ENCODE measurements at places on chromosomes 7 and 10.

DNA sequence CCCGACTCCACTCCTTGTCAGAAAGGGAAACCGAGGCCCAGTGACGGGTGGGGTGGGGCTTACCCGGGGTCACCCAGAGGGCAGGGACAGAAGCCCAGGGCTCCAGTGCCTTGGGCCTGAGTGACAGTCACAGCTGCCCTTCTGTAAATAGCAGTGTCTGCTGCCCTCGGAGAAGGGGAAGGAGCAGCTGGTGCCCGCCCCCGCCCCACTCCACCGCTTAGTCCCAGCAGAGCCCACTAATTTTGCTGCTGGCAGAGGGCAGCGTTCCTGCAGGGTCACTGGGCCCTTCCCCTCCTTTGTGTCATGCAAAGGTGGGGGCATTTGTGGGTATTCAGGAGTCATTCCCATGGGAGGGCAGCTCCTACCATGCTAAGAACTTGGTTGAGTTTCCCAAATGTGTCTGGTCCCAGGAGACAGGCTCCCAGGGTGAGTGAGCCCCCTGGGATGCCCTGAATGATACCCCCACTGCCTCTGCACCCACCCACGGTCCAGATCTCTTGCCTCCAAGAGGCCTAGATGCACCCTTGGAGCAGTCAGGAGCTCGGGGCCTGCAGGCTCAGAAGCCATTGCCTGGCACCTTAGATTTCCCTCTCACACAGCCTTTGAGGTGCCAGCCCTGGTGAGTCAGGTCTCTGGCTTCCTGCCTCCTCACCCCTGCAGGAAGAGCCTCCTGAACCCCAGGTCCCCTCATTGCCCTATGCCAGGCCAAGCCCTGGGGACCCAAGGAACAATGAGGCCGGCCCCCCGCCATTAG, 17.2 kb downstream of the SH2B2 start:
- DNase-seq = no peak

GRCh38 chr10:75111907-75112679, 637 bp downstream of the SAMD8 start:
- DNase-seq = peak; percentile 55

DNA sequence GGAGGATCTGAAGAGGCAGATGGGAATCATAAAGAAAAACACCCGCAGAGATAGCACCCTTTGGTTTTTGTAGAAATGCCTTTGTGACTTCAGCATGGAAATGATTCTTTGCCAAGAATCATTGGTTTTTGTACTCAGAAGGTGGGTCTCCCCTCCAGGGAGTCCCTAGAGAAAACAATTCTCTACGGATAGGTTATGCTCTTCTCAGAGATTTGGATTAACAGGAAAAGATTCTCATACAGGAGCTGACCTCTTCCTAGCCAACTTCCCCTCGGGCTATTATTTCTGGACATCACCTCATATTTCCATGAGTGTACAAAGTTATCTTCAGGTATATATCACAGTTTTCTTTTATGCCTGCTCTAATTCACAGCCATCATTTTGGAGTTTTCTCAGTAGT, 274.2 kb upstream of the HABP2 start:
- DNase-seq = no peak

GRCh38 chr7:93717217-93717900, 142.8 kb upstream of the CALCR start:
- no peak for DNase-seq

DNA sequence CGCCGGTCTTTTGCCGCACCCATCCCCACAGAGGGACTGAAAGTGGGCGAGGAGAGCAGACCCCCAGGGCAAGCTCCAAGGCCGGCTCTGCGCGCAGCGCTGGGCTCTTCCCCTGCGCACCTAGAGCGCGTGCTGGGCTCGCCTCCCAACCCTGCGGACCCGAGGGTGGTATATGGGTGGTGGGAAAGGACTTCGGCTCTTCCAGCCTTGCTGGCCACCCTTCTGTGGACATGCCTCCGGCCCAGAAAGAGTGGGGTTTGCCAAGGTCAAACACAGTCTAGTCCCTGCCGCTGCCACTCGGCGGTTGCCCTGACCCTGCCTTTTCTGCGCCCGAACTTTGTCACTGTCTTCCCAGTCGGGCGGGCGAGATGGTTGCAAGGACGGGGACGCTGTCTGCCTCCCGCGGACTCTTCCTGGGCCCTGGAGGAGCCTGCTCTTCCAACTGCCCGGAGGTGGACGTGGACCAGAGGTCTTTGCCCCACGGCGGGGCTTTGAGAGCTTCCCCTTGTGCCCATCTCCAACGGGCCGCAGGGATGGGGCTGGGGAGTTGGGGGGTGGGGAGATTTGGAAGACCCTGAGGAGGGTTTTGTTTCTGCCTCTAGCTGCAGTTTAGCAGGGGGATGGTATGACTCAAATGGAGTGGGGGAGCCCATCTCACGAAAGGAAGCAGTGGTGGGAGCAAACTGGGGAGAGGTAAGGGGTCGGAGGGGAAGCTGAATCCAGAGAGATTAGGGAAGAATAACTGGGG, 1.5 kb downstream of the ADCY1 start:
- DNase-seq = no peak

DNA sequence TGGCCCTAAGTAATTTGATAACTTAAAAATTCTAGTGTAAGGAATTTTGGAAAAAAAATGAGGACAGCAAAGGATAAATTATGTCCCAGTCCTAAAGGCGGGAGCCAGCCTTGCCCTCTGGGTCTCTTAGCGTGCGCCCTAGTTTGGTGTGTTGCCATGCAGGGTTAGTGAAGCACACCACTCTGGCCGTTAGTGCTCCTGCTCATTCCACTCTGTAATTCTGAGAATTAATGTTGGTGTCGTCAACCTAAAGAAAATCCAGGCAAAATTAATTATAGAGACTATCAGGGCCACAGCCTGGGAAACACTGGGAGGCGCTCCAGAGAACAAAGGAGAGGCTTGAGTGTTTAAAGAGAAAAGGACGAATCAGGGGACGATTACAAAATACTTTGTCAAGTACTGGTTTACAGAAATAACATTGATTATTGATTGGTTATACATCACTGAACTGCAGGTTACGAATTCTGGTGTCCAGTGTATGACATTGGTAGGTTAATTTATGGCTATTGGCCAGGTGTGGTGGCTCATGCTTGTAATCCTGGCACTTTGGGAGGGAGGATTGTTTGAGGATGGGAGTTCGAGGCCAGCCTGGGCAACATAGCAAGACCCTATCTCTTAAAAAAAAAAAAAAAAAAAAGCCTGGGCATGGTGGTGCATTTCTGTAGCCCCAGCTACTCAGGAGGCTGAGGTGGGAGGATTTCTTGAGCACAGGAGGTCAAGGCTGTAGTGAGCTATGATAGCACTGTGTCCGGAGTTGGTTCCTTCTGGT, 5.8 kb downstream of the DYNC2I1 start:
- no peak for DNase-seq

GRCh38 chr7:94442639-94443038, 47.9 kb downstream of the COL1A2 start:
- no peak for DNase-seq

- DNase-seq = no peak
Measured at GRCh38 chr10:61617586-61617985, 45.1 kb upstream of the CABCOCO1 start.

DNA sequence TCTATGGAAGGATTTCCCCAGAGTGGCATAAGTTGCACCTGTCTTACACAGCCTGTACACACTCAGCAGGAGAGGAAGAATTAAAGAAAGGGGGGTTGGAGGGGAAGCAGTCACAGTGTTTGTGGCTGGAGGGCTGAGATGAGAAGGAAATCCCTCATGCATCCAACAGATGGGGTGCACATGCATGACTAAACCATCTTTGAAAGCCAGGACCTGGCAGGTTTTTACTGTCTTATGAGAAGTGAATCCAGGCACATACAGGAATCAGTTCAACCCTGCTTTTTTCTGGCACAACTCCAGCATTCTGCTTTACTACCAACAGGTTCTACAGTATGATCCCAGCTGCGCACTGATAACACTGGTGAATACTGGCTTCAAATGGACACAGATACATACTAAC, 107.7 kb downstream of the CACNA2D1 start:
- peak; percentile 19 for DNase-seq

DNA sequence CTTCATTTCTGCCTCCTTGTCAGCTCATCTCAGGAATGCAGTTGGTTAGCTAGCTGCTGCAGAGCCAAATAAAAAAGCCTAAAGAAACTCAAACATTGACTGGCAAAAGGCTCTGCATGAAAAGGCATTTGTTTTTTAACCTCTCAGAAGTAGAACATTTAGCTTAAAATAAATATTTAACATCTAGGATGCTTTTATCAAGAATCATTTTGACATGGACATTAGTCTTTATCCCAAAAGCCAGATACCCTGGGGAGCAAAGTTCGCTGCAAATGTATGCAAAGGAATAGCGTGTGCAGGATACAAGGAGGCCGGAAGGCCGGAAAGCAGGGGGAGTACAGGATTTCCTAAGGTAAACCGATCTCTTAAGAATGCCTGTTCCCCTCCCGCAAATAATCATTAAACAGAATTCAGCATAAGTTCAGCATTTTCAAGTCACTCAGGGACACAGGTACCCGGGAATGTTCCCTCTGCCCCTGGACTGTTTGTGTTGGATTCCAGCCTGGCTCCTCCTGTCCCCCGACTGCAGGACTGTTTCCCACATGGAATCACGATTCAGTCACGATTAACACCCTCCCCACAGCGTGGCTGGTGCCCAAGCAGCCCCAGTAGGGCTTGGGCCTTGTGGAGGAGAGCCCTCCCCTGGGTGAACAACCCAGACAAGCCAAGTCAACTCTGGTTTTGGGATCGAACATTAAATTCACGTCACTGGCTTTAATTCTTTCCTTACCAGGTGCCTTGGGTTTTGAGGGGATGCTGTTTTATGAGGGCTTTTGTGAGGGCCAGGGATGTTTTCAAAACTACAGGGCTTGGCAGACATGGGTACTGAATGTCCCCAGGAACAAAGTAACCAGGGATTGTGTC, 97.8 kb downstream of the HIPK2 start:
- DNase-seq = no peak

- DNase-seq = no peak
Measured at GRCh38 chr10:44576702-44577191, 191.8 kb upstream of the CXCL12 start.

GRCh38 chr10:34374356-34375045, 440.6 kb downstream of the PARD3 start:
- no peak for DNase-seq

DNA sequence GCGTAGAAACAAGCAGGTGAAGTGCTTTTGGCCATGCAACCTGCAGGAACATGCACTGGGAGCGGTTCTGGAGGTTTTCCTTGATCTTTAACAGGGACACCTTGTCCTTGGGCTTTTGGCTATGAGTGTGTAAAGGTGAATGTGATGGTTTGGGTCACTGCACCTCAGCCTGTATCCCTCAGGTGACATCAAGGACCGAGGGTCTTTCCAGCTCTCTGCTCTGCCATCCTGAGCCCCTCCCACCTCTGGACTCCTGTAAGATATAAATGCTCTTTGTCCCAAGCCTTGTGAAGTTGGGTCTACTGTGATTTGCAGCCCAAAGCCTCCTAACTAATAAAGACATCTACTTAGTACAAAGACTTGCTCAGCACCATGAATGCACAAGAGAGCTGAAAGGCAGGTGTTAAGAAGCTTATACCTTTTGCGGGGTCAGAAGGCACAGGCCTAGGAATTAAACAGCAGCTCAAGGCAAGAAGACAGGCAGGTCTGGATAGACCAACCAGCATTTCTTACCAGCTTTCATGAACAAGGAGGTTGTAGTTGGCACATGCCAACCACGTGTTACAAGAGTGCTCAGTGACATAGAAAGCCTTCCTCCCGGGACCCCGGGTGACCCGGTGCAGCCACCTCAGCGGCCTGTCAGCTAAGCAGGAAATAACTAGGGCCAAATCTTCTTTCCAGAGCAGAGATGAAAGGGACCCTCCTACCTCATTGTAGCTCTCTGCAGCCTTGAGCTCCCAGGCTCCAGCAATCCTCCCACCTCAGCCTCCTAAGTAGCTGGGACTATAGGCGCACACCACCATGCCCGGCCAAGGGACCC, 89.9 kb downstream of the CARD11 start:
- no peak for DNase-seq

DNA sequence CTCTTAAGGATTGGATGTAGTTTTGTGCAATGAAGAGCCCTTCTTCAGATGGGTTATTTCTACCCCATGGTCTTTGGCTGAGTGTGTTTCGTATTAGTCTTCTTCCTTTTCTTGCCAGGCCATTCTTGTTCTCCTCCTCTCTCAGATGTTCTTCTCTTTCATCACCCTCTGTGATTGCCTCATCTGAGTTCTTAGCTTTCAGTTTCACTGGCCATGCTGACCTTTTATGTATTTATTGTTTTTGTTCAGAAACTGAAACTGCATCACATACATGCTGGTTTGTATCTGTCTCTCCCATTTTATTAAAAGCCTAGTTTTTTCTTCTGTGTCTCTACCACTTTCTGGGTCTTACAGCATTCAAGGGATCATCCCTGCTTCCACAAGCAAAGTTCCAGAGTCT, 21.7 kb upstream of the PCGF5 start:
- peak; percentile 60 for DNase-seq

DNA sequence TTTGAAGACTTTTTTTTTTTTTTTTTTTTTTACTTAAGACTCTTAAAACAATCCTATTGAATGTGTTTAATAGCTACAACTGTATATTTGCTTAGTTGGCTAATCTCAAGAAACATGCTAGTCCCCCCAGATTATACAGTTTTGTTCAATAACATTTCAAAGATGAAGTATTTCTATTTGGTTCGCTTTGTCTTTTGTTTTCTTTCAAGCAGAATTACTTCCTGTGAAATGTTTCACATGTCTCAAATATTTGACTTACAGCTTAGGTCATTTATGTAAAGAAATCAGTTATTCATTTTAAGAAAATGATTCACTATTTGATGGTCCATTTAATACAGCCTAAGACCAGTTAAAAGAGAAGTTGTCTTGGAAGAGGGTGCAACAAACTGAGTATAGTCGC, 12.8 kb upstream of the LAMB1 start:
- DNase-seq = no peak

- DNase-seq = no peak
Measured at GRCh38 chr7:3916146-3916545, 615.1 kb downstream of the SDK1 start.

DNA sequence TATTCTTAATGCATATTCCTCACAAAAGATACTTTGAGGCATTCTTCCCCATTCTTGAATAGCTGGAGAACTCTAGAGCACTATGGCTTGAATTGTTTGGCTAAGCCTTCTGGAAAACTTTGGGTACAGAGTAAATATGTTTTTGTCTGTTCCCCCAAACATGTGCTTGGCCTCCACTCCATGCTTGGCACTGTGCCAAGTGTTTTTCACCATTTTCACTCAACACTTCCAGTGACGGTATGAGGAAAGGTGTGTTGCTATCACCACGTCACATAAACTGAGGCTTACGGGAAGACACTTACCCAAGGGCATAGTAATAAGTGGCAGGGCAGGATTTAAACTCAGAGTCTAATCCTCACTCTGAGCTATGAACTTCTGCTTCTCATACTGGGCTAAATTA, 318.2 kb downstream of the WDR11 start:
- DNase-seq = no peak

- DNase-seq = peak; percentile 23
Measured at GRCh38 chr10:79905322-79906314, 43.3 kb downstream of the SFTPD start.

DNA sequence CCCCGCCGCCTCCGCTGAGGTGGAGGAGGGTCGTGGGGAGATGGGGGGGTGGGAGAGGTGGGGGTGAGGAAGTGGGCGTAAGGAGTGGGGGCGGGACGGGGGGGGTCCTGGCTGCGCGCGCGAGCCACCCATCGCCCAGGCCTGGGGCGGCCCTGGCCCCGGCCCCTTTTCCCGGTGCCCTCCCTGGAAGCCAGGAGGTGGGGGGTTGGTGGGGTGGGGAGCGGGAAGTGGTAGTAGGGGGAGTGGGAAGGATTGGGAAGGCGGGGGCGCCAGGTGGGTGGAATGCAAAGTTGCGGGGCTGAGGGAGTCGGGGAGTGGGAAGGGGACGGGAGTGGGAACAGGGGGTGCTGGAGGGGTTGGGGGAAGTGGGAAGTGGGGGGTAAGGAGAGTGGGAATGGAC, 319 bp upstream of the MMD2 start:
- no peak for DNase-seq

Data from hematopoietic multipotent progenitor cell treated with erythropoietin and hydrocortisone succinate and interleukin-3 and kit ligand, for 6 days (in vitro differentiated cells).